ENCODE measurements at places on chromosomes 12 and 14. TPM values are rescaled to one million over a fixed set of nuclear protein-coding genes. Genes with fewer than 3 reads are reported as not detected.

GRCh38 chr14:93431036-93431670 is 414 bp downstream of the UNC79 start:
- peak; percentile 76 for DNase-seq

Gene ADCY4
- total RNA-seq, result 1.4 TPM

Gene GRIP1
- total RNA-seq, result 7.7 TPM

- no peak for DNase-seq
These were observed 25.1 kb downstream of the ANKS1B start for GRCh38 chr12:99959549-99960170.

GRCh38 chr14:94127330-94127729 is 2.1 kb downstream of the IFI27L2 start:
- no peak for DNase-seq

GRCh38 chr14:23402296-23403138 is 5.6 kb downstream of the MYH6 start:
- DNase-seq, result peak; percentile 26

GRCh38 chr12:24664161-24664880 is 284.6 kb downstream of the BCAT1 start:
- DNase-seq, result no peak

GRCh38 chr12:45416126-45416525 is 200.2 kb downstream of the ANO6 start:
- DNase-seq, result no peak

- no peak for DNase-seq
These were observed 57.8 kb downstream of the GALNT16 start for GRCh38 chr14:69317780-69318179.

- peak; percentile 76 for DNase-seq
These were observed 55.6 kb upstream of the PPP2R5C start for GRCh38 chr14:101705733-101706508.

DNA sequence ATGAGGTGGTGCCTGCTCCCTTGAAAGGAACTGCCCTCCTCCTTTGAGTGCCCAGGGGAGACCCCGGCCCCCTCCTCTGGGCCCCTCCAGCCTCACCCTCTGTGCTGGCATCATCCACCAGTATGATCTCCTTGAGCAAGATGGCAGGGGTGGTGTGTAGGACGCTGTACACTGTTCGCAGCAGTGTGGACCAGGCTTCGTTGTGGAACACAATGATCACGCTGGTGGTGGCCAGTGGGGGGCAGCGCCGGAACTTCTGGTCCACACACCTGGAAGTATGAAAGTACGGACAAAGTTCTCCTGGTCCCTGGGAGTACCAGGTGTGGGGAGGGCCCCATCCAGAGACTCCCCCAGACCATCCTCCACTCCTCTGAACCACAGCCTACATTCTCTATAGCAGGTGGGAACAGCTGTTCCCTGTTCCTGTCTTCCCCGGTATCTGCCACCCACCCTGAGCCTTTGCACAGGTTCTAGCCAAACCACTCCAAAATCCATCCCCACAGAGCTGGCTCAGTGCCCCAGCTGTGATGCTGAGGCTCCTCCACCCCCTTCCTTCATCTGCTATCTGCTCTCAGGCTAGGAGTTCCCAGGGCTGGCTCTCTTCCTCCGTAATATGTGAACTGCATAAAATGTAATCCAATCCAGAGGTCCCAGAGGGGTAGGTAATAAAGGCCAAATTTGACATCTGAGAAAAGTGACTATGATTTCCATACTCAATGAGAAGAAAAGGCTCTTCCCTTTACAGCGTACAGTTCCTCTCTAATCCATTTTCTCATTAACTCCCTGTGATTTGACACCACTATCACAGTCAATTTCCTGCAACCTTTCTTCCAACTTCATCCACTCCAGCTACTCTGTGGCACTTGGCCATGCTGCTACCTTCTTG is 13.9 kb downstream of the GALNT6 start:
- DNase-seq, result no peak

Gene PIWIL1
- total RNA-seq, result not detected

DNA sequence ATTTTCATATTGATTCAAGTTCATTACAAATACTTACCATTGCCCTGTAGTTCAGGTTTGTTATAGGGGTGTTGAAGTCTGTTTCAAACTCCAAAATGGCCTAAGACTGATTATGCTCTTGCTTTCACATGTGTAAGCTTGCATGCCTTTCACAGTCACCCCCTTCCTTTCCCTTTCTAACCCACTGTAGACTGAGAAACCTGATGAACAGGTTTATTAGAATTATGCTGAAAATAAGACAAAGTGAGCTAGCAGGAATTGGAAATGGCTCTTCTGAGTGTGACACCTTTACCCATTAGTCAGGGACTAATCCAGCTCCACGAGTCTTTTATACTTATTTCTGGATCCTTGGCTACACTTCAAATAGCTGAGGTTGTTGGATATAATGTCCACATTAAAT is 38.9 kb downstream of the FBXO33 start:
- DNase-seq, result no peak

DNA sequence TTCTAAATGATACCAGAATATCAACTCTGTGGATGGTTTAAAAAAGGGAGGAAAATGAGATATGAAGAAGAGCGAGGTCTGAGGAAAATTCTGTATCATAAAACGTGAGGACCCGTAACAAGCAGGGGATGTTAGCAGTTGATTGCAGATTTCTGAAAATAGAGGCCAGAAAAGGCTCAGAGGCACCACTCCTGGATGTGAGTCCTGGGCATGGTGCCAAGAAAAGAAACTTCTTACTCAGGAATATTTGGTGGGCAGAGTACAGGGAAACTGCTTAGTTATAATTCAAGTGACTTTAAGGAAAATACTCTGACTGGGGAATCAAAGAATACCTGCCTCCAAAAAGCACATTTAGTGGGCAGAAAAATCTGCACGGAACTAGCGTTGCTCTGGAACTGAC is 85.5 kb downstream of the PRICKLE1 start:
- peak; percentile 65 for DNase-seq

Gene PSMB5
- total RNA-seq, result 190 TPM

Gene CRIP1
- 5.8 TPM for total RNA-seq

DNA sequence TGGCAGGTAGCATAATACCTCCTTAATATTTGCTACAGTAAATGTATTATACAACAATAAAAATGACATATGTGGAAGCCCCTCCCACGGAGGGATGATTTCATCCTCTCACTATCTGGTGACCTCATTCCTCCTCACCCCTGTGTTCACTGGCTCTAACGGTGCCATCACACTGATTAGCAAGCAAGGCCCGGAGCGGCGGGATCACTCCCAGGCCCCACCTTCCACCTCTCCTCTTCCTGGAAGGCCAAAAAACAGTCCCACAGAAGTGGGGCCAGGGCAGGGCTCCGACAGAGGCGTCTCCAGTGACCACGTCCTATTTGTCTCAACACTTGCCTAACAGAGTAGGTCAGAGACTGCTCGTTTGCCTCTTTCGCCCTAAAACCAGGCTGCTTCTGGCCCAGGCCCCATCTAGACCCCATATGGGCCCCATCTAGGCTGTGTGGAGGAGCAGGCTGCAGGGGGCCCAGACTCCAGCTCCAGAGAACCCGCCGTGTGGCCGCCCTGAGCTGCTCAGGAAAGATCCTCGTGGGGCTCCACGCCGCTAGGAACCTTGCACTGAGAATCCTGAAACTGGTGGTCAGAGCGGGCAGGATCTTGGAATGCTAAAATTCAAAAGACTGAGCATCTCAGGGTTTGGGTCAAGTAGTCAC is 3.7 kb downstream of the SELPLG start:
- peak; percentile 80 for DNase-seq

GRCh38 chr12:109307051-109307450 is 2.0 kb downstream of the FOXN4 start:
- peak; percentile 20 for DNase-seq

DNA sequence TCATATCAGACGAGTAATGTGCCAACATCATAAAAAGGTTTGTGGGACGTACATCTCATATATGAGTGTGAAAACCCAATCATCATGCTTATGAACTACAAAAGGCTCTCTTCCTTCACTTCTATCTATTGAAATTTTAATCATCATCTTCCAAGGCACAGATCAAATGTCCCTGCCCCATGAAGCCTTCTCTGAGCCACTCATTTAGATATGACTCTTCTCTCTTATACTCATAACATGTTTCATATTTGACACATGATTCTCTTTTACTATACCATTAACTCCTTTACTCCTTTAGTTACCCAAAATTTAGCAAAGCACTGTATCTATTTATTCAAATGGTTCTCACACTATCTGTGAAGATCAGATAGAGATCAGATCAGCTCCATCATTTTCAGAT is 22.2 kb downstream of the RALGAPA1 start:
- DNase-seq, result no peak

DNA sequence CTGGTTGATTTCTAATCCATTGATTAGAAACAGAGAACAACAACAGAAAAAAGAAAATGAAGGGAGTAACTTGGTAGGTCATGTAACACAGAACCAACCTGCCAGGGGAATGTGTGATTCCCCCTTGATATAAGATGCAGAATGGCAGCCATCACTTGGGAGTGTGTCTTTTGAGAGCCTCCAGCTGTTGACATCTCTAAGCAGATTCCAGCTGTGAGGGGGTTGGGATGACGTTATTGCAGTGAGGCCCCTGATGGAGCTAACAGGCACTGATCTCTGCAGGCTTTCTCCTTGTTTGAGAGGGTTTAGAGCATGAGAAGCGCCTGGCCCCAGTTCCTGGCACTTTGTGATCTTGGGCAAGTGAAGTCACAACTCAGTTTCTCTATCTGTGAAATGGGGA is 124.9 kb downstream of the PELI2 start:
- no peak for DNase-seq

Gene RTRAF
- total RNA-seq, result 96.8 TPM

Measured in hepatocyte (in vitro differentiated cells).